ENCODE measurements at places on chromosomes 3 and 15.

DNA sequence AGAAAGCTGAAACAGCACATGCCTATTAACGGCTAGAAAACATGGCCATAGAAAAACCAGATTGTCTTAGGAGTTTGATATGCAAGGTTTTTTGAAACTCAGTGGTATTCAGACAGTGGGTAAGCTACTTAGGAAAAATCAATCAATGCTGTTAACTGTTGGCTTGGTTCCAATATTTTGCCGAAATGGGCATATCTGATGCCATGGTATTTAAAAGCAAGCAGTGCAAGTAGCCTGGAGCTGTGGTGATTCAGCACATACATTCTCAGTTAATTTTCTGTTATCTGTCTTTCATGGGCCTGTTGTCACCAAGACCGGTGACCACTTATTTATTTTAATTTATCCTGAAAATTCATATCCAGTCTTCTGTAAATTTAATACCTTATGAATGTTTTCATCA, 17.3 kb upstream of the SUCNR1 start:
- no peak for DNase-seq

DNA sequence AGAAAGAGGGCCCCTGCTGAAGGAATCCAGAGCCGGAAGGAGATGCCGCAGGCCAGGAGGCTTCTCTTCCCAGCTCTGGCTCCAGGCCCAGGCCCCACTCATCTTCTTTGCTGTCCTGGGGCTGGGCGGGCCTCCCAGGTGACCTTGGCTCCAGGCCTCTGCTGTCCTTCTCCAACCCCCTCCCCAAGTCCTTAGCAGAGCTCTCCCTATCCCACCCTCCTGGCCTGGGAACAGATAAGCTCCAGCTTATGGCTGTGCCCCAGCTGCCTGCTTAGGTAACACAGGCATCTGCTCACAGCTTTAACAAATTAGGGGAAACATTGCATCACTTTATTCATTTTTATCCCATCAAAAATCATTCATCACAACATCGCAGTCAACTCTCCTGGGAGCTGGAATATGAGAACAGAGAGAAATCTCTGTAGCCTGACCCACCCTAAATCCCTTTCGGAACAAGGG, 86.9 kb downstream of the SEMA5B start:
- no peak for DNase-seq

DNA sequence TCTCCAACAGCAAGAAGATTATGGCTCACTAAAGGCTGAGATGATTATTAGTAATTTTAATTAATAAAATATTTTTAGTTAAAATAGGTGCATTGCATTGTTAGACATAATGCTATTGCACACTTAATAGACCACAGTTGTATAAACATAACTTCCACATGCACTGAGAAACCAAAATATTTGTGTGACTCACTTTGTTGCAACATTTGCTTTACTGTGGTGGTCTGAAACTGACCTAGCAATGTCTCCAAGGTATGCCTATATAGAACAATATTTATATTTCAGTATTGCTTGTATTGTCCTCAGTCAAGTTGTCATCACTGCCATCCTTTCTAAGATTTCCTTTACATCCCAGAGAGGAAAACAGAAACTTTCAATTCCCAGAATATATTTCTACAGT, 1215.2 kb downstream of the SI start:
- no peak for DNase-seq

- DNase-seq: no peak
Observed at GRCh38 chr3:97778152-97778551, 13.6 kb downstream of the ARL6 start.

GRCh38 chr15:49047456-49047855, 1.2 kb upstream of the SECISBP2L start:
- no peak for DNase-seq

GRCh38 chr3:90180096-90180495, 1072.7 kb downstream of the EPHA3 start:
- no peak for DNase-seq

- no peak for DNase-seq
Observed at GRCh38 chr3:5735896-5736295, 548.4 kb downstream of the EDEM1 start.

DNA sequence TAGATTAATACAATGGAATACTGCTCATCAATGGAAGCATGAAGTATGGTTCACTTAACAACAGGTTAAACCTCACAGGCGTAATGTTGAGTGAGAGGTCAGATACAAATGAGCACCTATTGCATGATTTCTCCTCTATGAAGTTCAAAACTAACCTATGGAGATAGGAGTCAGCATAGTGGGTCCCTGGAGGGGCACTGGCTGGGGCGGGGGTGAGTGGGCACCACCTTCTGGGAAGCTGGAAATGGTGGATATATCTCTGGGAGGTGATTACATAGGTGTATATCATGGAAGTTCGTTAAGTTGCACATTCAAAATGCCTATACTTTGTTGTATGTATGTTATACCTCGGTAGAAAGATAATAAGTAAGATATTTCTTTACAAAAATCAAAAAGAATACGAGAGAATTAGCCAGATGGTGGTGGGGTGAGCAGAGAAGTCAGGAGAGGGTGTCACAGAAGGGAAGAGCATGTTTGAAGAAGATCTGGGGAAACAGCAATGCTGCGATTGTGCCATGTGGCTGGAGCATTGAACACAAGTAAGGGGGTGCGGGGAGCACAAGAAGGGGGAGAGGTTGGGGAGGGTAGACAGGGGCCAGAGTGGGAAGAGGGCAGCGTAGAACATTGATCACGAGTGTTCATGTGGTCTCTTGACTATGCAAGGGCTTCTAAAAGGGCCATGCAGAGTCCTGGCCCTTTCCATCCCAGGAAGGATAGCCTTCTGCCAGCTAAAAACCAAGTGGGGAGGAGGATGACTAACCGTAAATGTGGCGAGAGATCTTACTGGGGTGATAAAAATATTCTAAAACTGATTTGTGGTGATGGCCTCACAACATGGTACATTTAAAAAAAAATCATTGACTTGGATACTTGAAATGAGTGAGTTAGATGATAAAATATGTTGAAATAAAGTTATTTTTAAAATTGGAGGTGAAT, 30.2 kb downstream of the ITGA11 start:
- DNase-seq: no peak

- no peak for DNase-seq
Observed at GRCh38 chr15:49696433-49696832, 75.6 kb downstream of the DTWD1 start.

DNA sequence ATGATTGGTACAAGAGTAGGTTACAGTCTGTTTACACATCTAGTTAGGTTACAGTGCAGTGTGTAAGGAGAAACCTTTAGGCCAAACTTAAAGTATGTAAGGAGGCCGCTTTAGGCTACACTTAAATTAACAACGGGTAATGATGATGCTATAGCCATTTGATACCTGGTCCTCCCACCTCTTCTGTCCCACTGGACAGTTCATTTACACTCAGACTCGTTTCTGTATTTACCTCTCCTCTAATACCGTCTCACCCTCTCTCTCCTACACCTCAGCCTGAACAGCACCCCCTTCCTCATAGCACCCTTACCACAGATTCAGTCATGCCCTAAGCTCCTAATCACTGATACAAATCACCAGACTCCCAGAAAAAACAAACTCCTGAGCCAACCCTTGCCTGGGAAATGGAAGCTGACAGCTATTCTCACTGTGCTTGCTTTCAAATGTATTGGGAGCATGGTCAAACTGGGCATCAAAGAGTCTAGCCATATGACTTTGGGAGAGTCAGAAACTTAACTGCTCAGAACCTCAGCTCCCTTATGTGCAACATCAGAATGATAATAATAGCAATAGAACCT, 241.3 kb upstream of the SETMAR start:
- DNase-seq: no peak

- no peak for DNase-seq
Observed at GRCh38 chr15:100111125-100112060, 230.4 kb downstream of the ADAMTS17 start.

GRCh38 chr3:56970461-56970879, 90.0 kb upstream of the SPATA12 start:
- DNase-seq: no peak

DNA sequence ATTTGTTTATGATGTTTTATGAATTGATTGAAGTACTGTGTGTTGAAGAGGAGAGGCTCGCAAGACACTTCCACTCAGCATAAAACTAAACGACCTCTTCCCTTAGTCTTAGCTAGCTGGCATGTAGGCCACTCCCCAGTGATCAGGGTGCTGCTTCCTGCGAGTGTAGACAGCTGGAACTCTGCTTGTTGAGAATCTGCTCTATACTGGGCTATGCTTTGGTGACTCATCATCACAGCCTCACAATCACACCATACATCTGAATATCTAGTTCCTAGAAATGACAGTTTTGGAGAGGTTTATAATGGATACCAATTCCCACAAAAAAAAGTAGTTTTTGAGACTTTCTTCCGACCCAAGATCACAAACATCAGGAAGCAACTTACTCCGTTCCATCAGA, 1.5 kb upstream of the SLC24A5 start:
- no peak for DNase-seq

DNA sequence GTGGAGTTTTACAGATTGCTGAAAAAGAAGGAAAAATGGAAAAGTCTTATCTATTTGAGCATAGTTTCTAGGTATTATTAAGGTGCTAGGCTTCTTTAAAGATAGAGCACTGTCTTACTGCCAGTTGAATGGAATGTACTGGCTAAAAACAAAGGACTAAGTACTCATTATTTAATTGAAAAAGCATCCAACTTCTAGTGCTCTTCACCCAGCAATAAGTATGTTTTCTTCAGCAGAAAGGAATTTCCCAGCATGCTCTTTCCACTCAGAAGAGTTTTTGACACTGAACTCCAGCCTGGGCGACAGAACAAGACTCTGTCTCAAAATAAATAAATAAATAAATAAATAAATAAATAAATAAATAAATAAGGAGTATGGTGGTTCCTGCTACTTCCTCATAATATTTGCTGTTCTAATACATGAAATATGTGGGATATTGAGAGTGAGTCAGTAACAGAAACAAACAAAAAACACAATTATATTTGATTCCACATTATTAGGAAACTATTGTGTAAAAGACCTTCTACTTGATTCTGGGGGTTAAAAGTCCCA, 70.6 kb downstream of the ATP13A4 start:
- no peak for DNase-seq

Data from endodermal cell (in vitro differentiated cells).